Neural cell (in vitro differentiated cells): ENCODE measurements at places on chromosomes 16 and 17. TPM values are rescaled to one million over a fixed set of nuclear protein-coding genes. Genes with fewer than 3 reads are reported as not detected.

Gene PIEZO1
- not detected in 2 replicates for polyA plus RNA-seq

Gene GRN
- 18.9 and 21.8 TPM in 2 replicates for polyA plus RNA-seq

Gene CCDC200
- not detected in 2 replicates for polyA plus RNA-seq

Gene KRTAP4-1
- not detected in 2 replicates for polyA plus RNA-seq

Gene SYT17
- polyA plus RNA-seq = 3.0 and 5.5 TPM in 2 replicates

Gene KREMEN2
- polyA plus RNA-seq = 0.71 TPM in 1 of 2 replicates, not detected in the other

Gene FOXN1
- not detected in 2 replicates for polyA plus RNA-seq

Gene SCNN1G
- not detected in 2 replicates for polyA plus RNA-seq

Gene MMP2
- polyA plus RNA-seq = 2.5 and 8.1 TPM in 2 replicates

Gene RNFT1
- 86.9 and 101 TPM in 2 replicates for polyA plus RNA-seq

Gene RNF157
- 15.9 and 19.9 TPM in 2 replicates for polyA plus RNA-seq

Gene ADAD2
- not detected in 2 replicates for polyA plus RNA-seq

Gene SDR42E1
- polyA plus RNA-seq = 0.02 TPM in 1 of 2 replicates, not detected in the other

Gene RASD1
- 57.7 and 57.9 TPM in 2 replicates for polyA plus RNA-seq

Gene EPN2
- polyA plus RNA-seq = 34.0 and 37.8 TPM in 2 replicates

Gene OSGIN1
- 2.1 TPM in 1 of 2 replicates, not detected in the other for polyA plus RNA-seq

Gene KRT24
- polyA plus RNA-seq = 0.83 TPM in 1 of 2 replicates, not detected in the other

Gene NPIPA5
- 1.5 and 27.2 TPM in 2 replicates for polyA plus RNA-seq

Gene C17orf107
- polyA plus RNA-seq = 0.45 and 2.1 TPM in 2 replicates

Gene NPIPA3
- 3.3 and 3.4 TPM in 2 replicates for polyA plus RNA-seq

Gene KCNAB3
- polyA plus RNA-seq = 5.6 and 7.6 TPM in 2 replicates
